NCI-H1436 treated with DMSO at 0.1 percent for 48 hours (cell line): ENCODE measurements at places on chromosomes 5 and 9.

DNA sequence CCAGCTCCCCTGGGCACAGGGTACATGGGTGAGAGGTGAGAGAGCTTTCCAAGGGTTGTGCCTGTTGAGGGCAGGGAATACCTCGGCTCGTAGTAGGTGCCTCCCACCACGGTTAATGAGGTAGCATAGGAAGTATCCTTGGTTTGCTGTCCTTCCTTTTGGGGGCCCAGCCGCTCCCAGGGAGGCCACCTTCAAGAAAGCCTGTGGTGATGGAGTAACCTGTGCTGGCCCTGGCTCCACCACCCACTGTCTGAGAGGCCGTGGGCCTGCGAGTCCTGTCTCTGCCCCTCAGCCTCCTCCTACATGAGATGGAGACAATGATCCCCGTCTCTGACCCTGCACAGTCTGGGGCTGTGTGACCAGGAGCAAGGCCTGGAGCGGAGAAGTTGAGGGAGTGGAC is 40.8 kb downstream of the COL27A1 start:
- no peak for DNase-seq

- DNase-seq: no peak
Measured at GRCh38 chr5:1515311-1515920, 8.3 kb downstream of the LPCAT1 start.

DNA sequence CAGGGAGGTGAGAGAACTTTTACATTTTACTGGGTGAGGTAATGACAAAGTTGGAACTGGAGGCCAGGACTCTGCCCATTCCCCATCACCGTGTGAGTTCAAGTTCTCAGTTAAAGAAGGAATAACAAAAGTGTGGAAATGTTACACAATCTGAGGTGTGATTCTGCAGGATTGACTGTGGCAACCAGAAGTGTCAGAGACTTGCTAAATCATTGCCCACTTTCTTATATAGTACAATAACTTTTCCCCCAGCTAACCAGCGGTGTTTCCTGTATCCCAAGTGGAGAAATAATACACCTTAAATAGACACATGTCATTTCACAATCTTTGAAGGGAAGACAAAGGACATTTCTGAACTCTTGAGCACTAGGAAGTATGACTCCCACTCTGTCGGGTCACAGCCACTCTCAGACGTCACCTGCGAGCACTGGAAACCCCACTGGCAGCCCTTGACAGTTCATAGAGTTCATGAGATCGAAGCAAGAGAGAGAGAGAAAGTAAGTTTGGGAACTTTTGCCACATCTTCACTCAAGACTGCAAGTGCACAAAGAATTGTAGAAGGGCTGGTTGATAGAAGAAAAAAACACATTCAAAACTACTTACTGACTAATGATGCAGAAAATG is 28.4 kb downstream of the PAX5 start:
- no peak for DNase-seq

GRCh38 chr5:108326982-108327381 is 54.9 kb downstream of the FBXL17 start:
- no peak for DNase-seq

GRCh38 chr9:38004809-38005560 is 64.0 kb downstream of the SHB start:
- no peak for DNase-seq

DNA sequence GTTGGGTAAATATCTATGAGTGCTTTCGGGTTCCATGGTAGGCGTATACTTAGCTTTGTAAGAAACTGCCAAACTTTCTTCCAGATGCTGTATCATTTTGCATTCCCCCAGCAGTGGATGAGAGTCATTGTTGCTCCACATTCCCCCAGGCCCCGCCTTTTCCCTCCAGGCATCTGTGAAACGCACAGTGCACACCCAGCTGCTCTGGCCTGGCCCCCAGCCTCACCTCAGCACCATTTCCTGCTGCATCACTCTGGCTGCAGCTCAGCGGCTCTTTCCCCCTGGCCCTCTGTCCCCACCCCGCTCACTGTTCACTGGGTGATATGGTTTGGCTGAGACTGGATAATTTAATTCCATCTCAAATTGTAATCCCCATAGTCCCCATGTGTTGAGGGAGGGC is 76.6 kb upstream of the SPTLC1 start:
- no peak for DNase-seq

DNA sequence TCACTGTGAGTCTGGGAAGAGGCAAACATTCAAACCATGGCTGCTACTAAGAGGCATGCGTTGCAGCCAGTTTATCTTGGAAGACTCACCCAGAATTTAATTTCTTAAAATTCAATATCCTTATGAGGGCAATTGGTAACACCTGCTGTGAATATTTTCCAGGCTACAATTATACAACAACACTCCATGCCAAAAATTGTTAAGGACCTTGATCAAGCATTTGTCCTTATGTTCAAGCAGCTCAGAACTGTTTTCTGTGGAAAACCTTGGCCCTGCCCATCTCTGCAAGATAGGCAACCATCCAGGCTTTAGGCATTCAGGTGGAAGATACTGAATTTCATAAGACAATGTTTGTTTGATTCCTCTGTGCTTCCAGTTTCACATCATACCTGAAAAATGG is 327.8 kb downstream of the FBXL7 start:
- DNase-seq: no peak

- DNase-seq: no peak
Measured at GRCh38 chr9:126500600-126501382, 112.9 kb upstream of the LMX1B start.

DNA sequence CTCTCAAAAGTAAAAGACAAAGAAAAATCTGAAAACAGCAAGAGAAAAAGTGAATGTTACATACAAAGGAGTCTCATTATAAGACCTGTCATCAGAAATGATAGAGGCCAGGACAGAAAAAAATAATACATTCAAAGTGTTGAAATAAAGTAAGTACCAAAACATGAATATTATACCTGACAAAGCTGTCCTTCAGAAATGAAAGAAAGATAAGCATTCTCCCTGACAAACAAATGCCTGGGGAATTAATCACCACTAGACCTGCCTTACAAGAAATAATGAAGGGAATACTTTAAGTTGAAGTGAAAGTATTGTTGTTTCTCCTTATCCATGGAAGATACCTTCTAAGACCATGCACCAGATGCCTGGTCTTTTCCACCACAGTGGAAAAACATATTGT is 1605.2 kb upstream of the CDH6 start:
- DNase-seq: no peak

- no peak for DNase-seq
Measured at GRCh38 chr9:88544245-88544644, 9.3 kb downstream of the NXNL2 start.

DNA sequence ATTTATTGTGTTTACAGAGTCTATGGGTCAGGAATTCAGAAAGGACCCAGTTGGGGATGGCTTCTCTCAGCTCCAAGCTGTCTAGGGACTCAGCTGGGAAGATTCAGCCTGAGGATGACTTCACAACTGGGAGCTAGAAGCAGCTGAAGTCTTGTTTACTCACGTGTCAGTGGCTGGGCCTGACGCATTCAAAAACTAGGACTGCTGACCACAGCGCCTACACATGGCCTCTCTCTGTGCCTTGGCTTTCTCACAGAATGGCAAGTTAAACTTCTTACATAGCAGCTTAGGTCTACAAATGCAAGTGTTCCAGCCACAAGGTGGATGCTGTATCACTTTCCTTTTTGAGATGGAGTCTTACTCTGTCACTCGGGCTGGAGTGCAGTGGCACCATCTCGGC is 16.3 kb upstream of the PPP2CA start:
- DNase-seq: no peak

DNA sequence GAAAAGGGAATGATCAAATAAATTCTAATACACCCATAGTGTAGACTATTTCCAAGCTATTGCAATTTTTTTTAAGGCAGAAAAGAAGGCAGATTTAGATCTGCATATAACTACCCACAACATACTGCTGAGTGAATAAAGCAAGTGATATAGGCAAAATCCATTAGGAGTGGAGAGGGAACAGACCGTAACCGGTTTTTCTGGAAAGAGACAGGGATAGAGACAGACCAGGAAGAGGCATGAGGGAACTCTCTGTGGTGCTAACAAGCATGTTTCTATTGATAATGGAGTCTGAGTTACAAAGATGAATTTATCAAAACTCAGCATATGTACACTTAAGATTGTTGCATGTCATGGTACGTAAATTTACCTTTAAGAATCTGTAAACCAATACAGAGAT is 14.5 kb downstream of the ZDHHC21 start:
- no peak for DNase-seq

- no peak for DNase-seq
Measured at GRCh38 chr9:7387840-7388239, 411.7 kb downstream of the DMAC1 start.

DNA sequence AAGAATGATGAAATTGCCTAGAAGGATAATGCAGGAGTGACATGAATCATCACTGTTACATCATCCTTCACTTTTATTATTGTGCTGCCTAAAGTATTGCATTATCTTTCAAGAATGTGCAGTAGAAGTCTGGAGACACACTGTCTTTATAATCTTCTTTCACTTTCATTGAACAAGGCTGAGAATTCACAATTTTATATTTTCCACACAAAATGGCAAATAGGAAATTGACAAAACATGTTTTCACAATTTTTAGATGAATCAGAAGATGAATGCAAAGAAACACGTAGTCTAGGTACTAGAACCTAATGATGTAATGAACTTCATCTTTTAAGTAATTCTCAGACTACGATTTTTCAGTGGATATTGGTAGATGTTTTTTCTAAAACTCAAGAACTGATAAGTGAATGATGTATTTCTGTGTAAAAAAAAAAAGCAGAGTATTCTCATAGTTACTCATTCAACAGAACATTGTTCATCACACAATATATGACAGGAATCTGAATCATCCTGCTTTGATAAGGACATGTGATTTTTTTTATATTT is 131.5 kb upstream of the GRHPR start:
- DNase-seq: no peak

GRCh38 chr5:141330299-141331080 is at the start of gene PCDHGA1:
Gene PCDHGA1 (plus strand): TSS chr5:141330514.
- no peak for DNase-seq

- DNase-seq: no peak
Measured at GRCh38 chr5:53943938-53944337, 366.4 kb downstream of the ARL15 start.

GRCh38 chr5:42302186-42302585 is 121.1 kb upstream of the GHR start:
- no peak for DNase-seq

- no peak for DNase-seq
Measured at GRCh38 chr5:174172152-174172551, 126.6 kb downstream of the NSG2 start.
